ENCODE measurements at places on chromosomes 16 and 17. TPM values are rescaled to one million over a fixed set of nuclear protein-coding genes. Genes with fewer than 3 reads are reported as not detected.

Gene FOXJ1
- polyA plus RNA-seq, result 30.7 TPM

Gene TBC1D3G
- not detected for polyA plus RNA-seq

Gene MYO15A
- polyA plus RNA-seq, result 5.4 TPM

Gene DHRS7B
- polyA plus RNA-seq, result 31.2 TPM

Gene CACNG1
- polyA plus RNA-seq, result 2.4 TPM
